ENCODE measurements at places on chromosomes 7 and 10. TPM values are rescaled to one million over a fixed set of nuclear protein-coding genes. Genes with fewer than 3 reads are reported as not detected.

GRCh38 chr10:21078410-21079329, 181.6 kb upstream of the NEBL start:
- no peaks in the 10 kb centered on the region for H3K36me3 ChIP-seq
- no peak overlapping the region for H3K27ac ChIP-seq
- H3K4me1 ChIP-seq = no peaks in the 10 kb centered on the region

- H3K36me3 ChIP-seq = no peaks in the 10 kb centered on the region
- H3K27ac ChIP-seq = no peak overlapping the region
- DNase-seq = no peak
- no peaks in the 10 kb centered on the region for H3K4me1 ChIP-seq
These were observed 6.5 kb upstream of the SDK1 start for GRCh38 chr7:3294432-3295100.

DNA sequence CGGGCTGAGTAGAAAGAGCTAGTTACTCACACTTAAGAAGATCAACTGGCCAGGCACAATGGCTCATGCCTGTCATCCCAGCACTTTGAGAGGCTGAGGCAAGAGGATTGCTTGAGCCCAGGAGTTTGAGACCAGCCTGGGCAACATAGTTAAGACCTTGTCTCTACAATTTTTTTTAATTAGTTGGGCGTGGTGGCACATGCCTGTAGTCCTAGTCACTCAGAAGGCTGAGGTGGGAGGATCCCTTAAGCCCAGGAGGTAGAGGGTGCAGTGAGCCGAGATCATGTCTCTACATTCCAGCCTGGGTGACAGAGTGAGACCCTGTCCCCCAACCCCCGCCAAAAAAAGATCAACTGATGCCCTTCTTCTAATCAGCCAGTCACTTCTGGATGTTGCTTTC, 74.6 kb upstream of the ATP6V0A4 start:
- peaks cover 13% of the 10 kb centered on the region for H3K4me1 ChIP-seq
- H3K4me3 ChIP-seq = no peak overlapping the region
- H3K27me3 ChIP-seq = no peaks in the 10 kb centered on the region
- H3K36me3 ChIP-seq = no peaks in the 10 kb centered on the region

GRCh38 chr10:95445223-95445836, 115.8 kb downstream of the SORBS1 start:
- H3K27ac ChIP-seq = no peak overlapping the region
- H3K4me1 ChIP-seq = no peaks in the 10 kb centered on the region
- H3K36me3 ChIP-seq = no peaks in the 10 kb centered on the region
- no peak for DNase-seq
- no peak overlapping the region for H3K4me3 ChIP-seq

DNA sequence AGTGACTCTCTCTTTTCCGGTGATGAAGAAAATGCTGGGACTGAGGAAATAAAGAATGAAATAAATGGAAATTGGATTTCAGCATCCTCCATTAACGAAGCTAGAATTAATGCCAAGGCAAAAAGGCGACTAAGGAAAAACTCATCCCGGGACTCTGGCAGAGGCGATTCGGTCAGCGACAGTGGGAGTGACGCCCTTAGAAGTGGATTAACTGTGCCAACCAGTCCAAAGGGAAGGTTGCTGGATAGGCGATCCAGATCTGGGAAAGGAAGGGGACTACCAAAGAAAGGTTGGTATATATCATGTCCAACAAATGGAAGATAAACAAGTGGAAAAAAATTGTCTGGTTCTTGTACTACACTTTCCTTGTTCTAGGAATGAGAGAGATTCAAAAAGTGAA, 9.5 kb downstream of the PDCD4 start:
- no peak for DNase-seq
- peak overlapping the region; percentile 20 for H3K27ac ChIP-seq
- peaks cover 74% of the 10 kb centered on the region for H3K4me1 ChIP-seq
- H3K27me3 ChIP-seq = no peaks in the 10 kb centered on the region

- no peaks in the 10 kb centered on the region for H3K36me3 ChIP-seq
- H3K4me1 ChIP-seq = no peaks in the 10 kb centered on the region
- no peak overlapping the region for H3K4me3 ChIP-seq
- H3K27ac ChIP-seq = no peak overlapping the region
These were observed 56.3 kb upstream of the ZEB1 start for GRCh38 chr10:31262672-31263071.

NODAL gene
- not detected for total RNA-seq

CNTNAP2 gene
- 0.14 TPM for total RNA-seq

LIPJ gene
- not detected for total RNA-seq
